SK-N-SH (cell line): ENCODE measurements at places on chromosomes 11 and 22. TPM values are rescaled to one million over a fixed set of nuclear protein-coding genes. Genes with fewer than 3 reads are reported as not detected.

- H3K4me1 ChIP-seq: peaks cover 18% of the 10 kb centered on the region; the same call in 1 of the 2 replicates
- no peaks in the 10 kb centered on the region for H3K36me3 ChIP-seq
- no peak overlapping the region for H3K27ac ChIP-seq
- H3K27me3 ChIP-seq: no peaks in the 10 kb centered on the region
- peak; percentile 64 for DNase-seq
Measured at GRCh38 chr11:134578807-134579723, 167.0 kb upstream of the B3GAT1 start.

- H3K36me3 ChIP-seq: peaks cover 21% of the 10 kb centered on the region
- H3K4me1 ChIP-seq: peaks cover 35% of the 10 kb centered on the region
- H3K27ac ChIP-seq: peak overlapping the region; percentile 96
- no peaks in the 10 kb centered on the region for H3K27me3 ChIP-seq
- 0 out of 2 replicates have a peak overlapping the region, but pooled peaks have one; percentile 2 for H3K4me3 ChIP-seq
Measured at GRCh38 chr22:20532256-20532993, 25.0 kb downstream of the MED15 start.

GRCh38 chr11:7844986-7845385 lies 48.2 kb upstream of the OR5P2 start:
- no peak overlapping the region for H3K27ac ChIP-seq
- H3K36me3 ChIP-seq: no peaks in the 10 kb centered on the region
- H3K4me3 ChIP-seq: no peak overlapping the region
- H3K27me3 ChIP-seq: peaks cover 12% of the 10 kb centered on the region
- DNase-seq: no peak

DNA sequence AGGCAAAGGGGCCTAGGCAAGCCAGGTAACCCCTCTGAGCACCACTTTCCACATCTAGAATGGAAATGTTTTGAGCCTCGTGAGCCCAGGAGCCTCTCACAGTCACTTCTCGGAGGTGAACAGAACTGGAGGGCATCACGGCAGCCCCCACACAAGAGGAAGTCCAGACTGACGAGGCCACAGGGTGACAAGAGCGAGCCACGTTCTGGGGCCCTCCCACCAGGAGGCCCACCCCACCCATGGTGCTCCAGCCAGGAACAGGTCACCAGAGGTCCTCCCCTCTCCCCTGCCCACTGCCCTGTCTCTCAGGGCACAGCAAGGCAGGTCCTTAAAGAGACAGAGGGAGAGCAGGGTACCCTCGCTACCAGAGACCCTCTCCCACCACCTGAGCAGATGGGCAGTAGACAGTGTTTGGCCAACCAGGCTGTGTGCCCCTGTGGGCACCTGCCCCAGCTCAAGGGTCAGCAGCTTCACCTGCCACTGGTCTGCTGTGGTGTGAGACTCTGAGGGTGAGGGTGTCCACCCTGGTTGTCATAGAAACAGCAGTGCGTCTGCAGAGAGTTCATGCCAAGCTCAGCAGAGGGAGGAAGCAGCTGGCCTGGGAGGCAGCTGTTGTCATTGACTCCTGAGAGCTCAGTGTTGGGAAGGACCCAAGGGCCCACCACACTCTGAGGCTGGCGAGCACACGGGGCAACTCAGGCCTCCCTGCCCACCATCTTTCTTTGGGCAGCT lies 31.4 kb downstream of the RSPH14 start:
- H3K36me3 ChIP-seq: no peaks in the 10 kb centered on the region
- no peaks in the 10 kb centered on the region for H3K27me3 ChIP-seq

- no peak for DNase-seq
- peak overlapping the region; percentile 58 for H3K27ac ChIP-seq
- H3K4me3 ChIP-seq: no peak overlapping the region
- H3K27me3 ChIP-seq: no peaks in the 10 kb centered on the region
- no peaks in the 10 kb centered on the region for H3K36me3 ChIP-seq
- H3K4me1 ChIP-seq: 0 out of 2 replicates have a peak, but pooled peaks cover 5% of the 10 kb centered on the region
Measured at GRCh38 chr11:103652013-103652412, 384.4 kb upstream of the DDI1 start.

DNA sequence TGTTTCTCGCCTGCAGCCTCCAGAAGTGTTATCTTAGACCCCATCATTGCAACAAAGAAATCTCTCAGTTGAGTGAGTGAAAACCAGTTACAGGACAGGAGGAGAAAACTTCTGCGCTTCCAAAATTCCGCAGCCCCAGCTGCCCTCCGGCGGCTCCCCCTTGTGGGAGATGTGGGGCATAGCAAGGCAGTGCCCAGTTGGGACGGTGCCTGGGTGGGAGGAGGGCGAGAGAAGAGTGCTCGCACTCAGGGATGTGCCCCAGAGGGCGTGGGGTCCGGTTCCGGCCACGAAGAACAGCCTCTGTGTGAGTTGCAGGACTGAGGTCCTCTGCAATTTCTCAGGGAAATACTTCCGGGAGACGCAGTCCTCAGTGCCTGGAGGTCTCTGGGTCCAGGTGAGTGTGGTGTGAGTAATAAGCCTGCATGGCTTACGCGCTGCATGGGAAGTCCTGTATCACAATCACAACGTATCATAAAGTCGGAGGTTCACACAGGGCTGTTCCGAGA lies 87.0 kb upstream of the BLID start:
- peak overlapping the region; percentile 99 for H3K27ac ChIP-seq
- H3K36me3 ChIP-seq: no peaks in the 10 kb centered on the region
- H3K4me3 ChIP-seq: peak overlapping the region; percentile 47; the same call in 1 of the 2 replicates
- peaks cover 22% of the 10 kb centered on the region for H3K4me1 ChIP-seq
- DNase-seq: peak; percentile 79

DNA sequence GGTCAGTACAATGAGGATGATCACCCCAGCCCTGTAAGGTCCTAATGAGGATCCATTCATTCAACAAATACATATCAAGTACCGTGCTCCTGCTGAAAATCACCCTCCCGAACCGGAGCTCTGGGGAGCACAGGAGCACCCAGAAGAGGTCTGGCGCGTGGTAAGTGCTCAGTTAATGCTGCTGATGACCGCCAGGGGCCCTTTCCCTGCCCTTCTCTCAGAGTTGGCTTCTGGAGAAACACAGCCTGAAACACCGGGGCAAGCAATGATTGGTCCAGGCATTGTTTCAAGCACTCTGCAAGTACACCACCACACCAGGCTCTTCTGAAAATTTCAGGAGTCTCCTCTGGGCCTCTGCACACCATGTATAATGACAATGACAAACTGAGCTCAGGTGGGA lies 3.8 kb upstream of the CCDC86 start:
- no peak overlapping the region for H3K27ac ChIP-seq
- H3K27me3 ChIP-seq: no peaks in the 10 kb centered on the region; the same call in 1 of the 2 replicates
- no peak for DNase-seq
- H3K36me3 ChIP-seq: no peaks in the 10 kb centered on the region
- H3K4me1 ChIP-seq: no peaks in the 10 kb centered on the region

DNA sequence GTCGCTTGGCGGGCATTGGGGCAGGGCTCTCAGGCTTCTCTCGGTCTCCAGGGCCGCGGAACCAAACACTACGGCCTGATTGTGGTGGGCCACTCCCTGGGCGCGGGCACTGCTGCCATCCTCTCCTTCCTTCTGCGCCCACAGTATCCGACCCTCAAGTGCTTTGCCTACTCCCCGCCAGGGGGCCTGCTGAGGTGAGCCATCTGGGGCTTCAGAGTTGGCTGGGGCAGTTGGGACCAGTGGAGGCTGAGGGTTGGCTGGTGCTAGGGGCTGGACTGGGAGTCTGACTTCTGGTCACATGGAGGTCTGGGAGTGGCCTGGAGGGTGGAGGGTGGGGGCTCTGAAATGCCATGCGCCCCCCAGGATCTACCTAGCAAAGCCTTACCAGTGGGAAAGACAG lies 15.3 kb upstream of the MYRF start:
- DNase-seq: no peak
- H3K4me1 ChIP-seq: no peaks in the 10 kb centered on the region
- H3K4me3 ChIP-seq: no peak overlapping the region
- no peak overlapping the region for H3K27ac ChIP-seq

- no peaks in the 10 kb centered on the region for H3K4me1 ChIP-seq
- DNase-seq: no peak
- H3K27ac ChIP-seq: no peak overlapping the region
- H3K4me3 ChIP-seq: no peak overlapping the region
- H3K27me3 ChIP-seq: no peaks in the 10 kb centered on the region
Measured at GRCh38 chr22:46792841-46793261, 30.4 kb downstream of the TBC1D22A start.

- DNase-seq: peak; percentile 23
- H3K4me1 ChIP-seq: no peaks in the 10 kb centered on the region
- H3K4me3 ChIP-seq: no peak overlapping the region
Measured at GRCh38 chr11:131246663-131247062, 123.8 kb upstream of the NTM start.

DNA sequence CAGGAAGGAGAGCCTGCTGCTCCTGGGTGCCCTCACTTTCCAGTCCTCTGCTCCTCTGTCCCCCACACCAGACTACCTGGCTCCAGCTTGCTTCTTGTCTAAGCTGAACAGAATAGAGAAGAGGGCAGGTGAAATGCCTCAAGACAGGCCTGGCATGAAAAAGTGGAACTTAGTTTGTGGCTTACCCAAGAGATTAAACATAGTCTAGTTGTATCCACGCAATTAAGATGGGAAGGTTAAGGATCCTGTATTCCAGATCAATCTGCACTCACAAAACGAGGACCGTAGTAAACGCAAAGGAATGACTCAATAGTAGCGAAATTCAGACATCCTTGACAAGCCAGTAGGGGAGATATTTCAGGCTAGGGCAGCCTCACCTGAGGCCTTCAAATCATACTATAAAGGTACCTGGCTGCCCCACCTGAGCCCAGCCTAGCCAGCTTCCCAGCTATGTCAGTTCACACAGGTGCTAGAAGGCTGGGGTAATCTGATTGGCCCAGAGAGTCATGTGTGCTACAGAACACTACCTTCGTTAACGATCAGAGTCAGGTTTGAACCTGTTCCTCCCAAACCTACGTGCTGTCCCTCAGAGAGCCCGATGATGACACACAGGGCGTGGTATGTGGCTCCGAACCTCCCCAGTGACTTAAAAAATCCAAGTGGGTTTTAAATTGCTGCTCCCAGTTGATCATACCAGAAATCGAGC lies 46.5 kb downstream of the AHNAK start:
- H3K36me3 ChIP-seq: no peaks in the 10 kb centered on the region
- H3K27ac ChIP-seq: no peak overlapping the region
- peaks cover 10% of the 10 kb centered on the region; the same call in 1 of the 2 replicates for H3K4me1 ChIP-seq
- DNase-seq: no peak
- no peaks in the 10 kb centered on the region for H3K27me3 ChIP-seq
- no peak overlapping the region for H3K4me3 ChIP-seq

- H3K27ac ChIP-seq: no peak overlapping the region
- no peak overlapping the region for H3K4me3 ChIP-seq
- H3K27me3 ChIP-seq: no peaks in the 10 kb centered on the region
- no peaks in the 10 kb centered on the region for H3K36me3 ChIP-seq
- DNase-seq: no peak
- H3K4me1 ChIP-seq: no peaks in the 10 kb centered on the region; the same call in none of the 2 replicates
Measured at GRCh38 chr11:24295360-24295759, 201.5 kb upstream of the LUZP2 start.

- DNase-seq: no peak
- H3K27me3 ChIP-seq: no peaks in the 10 kb centered on the region
- no peaks in the 10 kb centered on the region for H3K36me3 ChIP-seq
- no peak overlapping the region for H3K27ac ChIP-seq
- no peaks in the 10 kb centered on the region for H3K4me1 ChIP-seq
Measured at GRCh38 chr11:109914809-109915653, 178.2 kb upstream of the ZC3H12C start.

DNA sequence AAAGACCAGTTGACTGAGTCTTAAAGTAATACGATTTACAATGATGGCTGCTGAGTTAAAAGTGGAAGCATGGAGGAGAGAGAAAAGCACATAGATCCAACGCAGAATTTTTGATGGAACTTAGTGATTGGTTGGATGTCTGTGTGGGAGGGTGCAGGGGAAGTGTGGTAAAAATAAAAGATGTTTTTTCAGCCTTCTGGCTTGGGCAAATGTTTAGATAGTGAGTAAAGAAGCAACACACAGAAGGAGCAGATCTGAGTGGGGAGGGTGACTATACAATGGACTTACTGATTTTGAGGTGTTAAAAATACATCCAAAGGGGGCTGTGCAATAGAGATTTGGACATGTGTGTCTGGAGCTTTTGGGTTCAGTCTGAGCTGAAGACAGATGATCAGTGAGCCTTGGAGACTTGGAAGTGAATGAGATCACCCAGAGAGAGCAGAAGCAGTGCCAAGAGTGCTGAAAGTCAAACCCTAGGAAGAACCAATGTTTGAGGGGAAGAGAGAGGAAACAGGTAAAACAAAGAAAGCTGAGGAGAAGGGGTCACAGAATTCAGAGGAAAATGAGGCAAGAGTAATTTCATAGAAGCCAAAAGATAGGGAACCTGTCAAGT lies 8.6 kb downstream of the GRIA4 start:
- no peak overlapping the region for H3K27ac ChIP-seq
- H3K36me3 ChIP-seq: no peaks in the 10 kb centered on the region
- no peaks in the 10 kb centered on the region; the same call in 1 of the 2 replicates for H3K4me1 ChIP-seq
- DNase-seq: no peak
- no peaks in the 10 kb centered on the region for H3K27me3 ChIP-seq

DNA sequence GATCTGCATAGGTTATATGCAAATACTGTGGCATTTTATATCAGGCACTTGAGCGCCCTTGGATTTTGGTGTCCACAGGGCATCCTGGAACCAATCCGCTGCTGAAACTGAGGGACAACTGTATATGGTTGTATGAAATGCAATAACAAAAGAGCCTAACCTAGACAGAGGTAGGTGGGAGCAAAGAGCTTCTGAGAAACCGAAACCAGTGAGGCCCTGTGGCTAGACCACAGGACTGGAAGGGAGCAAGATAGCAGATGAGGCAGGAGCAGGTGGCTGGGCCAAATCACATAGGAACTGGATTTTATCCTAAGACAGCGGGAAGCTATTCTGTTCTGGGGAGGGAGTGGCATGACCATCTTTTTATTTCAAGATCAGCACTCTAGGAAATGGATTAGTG lies 30.1 kb downstream of the RCN1 start:
- H3K36me3 ChIP-seq: no peaks in the 10 kb centered on the region
- DNase-seq: no peak
- H3K27ac ChIP-seq: no peak overlapping the region
- H3K4me3 ChIP-seq: no peak overlapping the region
- 0 out of 2 replicates have a peak, but pooled peaks cover 5% of the 10 kb centered on the region for H3K4me1 ChIP-seq

DNA sequence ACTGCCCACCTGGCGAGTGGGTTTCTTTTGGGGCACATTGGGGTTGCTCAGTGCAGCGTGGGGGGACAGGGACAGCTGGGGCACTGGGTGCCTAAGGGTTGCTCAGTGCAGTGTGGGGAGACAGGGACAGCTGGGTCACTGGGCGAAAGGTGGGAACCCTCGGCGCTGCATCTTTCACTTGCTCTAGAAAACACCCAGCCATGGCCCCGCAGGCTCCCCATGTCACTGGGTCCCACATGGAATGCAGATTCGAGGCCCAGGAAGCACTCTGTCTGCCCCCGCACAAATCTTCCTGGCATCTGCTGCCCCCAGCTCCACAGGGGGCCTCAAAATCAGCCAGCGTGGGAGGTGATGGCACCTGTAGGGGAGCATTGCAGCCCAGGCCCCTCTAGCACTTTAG lies 229.3 kb downstream of the BRD1 start:
- H3K27ac ChIP-seq: no peak overlapping the region
- DNase-seq: no peak
- no peaks in the 10 kb centered on the region for H3K36me3 ChIP-seq
- no peaks in the 10 kb centered on the region for H3K4me1 ChIP-seq
- H3K4me3 ChIP-seq: no peak overlapping the region

Gene PHOX2A
- 65.0 and 75.6 TPM in 2 replicates for polyA plus RNA-seq

Gene RCOR2
- 1.1 and 1.4 TPM in 2 replicates for polyA plus RNA-seq

Gene AMBRA1
- polyA plus RNA-seq: 10.0 and 10.4 TPM in 2 replicates

Gene ACCS
- 28.5 and 36.9 TPM in 2 replicates for polyA plus RNA-seq

Gene CNTN5
- not detected in 2 replicates for polyA plus RNA-seq

Gene MS4A4A
- not detected in 2 replicates for polyA plus RNA-seq

Gene SOX6
- polyA plus RNA-seq: 0.03 and 0.05 TPM in 2 replicates
